ENCODE measurements at places on chromosomes 3 and 15. TPM values are rescaled to one million over a fixed set of nuclear protein-coding genes. Genes with fewer than 3 reads are reported as not detected.

DNA sequence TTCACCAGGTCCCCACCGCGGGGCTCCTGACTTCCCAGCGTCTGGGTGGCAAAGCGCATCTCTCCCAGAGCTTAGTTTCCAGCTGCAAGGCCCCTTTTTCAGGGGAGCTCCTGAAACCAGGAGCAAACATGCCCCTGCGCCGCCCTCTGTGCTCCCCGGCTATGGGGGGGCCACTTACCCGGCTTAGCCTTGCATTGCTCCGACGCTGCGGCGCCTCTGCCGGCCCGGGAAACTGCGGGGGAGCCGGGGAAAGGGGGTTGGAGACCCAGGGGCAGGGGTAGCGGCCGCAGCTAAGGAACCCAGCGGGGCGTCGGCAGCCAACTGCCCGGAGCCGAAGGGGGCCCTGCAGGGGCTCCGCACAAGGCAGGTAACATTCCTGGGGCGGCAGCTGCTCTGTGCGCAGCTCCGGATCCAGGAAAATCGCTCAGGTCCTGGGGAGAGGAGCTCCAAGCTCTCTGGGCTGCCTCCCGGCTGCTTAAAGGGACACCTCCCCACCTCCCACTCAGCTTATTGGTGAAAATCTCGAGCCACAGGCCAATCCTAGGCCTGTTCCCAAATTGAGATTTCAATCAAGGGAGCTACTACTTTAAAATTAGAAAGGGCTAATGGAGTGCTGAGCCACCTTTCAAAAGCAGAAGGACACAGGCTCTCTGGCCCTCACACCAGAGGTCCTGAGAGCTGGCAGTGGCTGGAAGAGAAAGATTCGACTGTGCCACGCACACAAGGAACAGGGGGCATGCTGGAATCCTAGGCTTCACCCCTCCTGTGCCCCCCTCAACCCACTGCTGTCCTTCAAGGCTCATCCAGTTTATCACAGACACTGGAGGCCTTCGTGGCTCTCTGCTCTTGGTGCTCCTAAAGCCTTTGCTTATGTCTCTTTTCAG, 42.7 kb upstream of the PRICKLE2 start:
- no peak overlapping the region for H3K27ac ChIP-seq
- no peak overlapping the region for H3K4me3 ChIP-seq
- H3K36me3 ChIP-seq: no peaks in the 10 kb centered on the region
- no peaks in the 10 kb centered on the region for H3K27me3 ChIP-seq
- DNase-seq: no peak
- H3K4me1 ChIP-seq: no peaks in the 10 kb centered on the region

DNA sequence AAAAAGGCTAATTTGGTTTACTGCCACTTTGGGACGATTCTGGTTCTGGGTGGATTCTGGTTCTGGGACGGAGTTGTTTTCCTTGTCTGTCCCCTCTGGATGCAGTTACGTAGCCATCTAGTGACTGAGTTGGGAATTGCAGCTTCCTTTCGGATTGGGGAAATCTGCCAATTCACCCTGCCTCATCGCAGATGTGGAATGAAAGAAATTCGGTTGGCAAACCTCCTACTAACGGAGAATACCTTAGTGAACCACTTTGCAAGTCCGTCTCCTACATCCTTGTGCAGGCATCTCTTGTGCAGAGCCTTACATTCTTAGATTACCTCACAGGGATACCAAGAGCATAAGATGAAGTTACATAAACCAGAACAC, 31.5 kb upstream of the AP4E1 start:
- H3K4me3 ChIP-seq: peak overlapping the region; percentile 64
- no peaks in the 10 kb centered on the region for H3K36me3 ChIP-seq
- H3K27me3 ChIP-seq: no peaks in the 10 kb centered on the region
- no peak overlapping the region for H3K27ac ChIP-seq
- peaks cover 32% of the 10 kb centered on the region for H3K4me1 ChIP-seq

PLIN1 gene
- total RNA-seq: not detected

DNA sequence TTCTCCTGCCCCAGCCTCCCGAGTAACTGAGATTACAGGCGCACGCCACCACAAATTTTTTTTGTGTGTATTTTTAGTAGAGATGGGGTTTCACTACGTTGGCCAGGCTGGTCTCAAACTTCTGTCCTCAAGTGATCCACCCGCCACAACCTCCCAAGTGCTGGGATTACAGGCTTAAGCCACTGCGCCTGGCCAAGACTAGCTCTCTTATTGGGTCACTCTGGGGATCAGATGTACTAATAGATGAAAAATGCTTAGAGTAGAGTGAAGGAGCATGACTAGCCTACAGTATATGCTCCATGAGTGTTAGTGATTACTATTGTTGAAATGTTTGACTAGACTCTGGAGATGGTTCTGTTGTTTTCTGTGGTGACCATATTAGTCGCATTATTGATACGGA, 21.8 kb downstream of the RARB start:
- no peaks in the 10 kb centered on the region for H3K36me3 ChIP-seq
- DNase-seq: no peak
- no peak overlapping the region for H3K27ac ChIP-seq
- no peaks in the 10 kb centered on the region for H3K4me1 ChIP-seq

DNA sequence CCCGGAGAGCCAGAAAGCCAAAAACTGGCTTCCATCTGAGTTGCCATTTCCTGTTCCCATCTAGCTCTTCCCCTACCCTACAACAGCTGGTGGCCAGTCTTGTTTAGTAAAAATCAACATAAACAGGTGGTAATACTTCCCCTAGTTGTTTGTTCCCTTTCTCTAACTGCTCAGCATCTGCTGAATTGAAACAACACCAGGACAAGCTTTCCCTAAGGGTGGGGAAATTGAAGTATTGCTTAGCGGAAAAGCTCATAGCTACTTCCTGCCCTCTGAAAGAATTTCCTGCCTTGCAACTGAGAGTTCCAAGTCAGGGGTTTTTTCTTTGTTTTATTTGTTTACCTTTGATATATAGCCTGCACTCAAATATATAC, 66.8 kb downstream of the HMG20A start:
- H3K27me3 ChIP-seq: no peaks in the 10 kb centered on the region
- no peak overlapping the region for H3K4me3 ChIP-seq

- no peak overlapping the region for H3K27ac ChIP-seq
- no peaks in the 10 kb centered on the region for H3K27me3 ChIP-seq
- no peak for DNase-seq
- no peaks in the 10 kb centered on the region for H3K4me1 ChIP-seq
- no peak overlapping the region for H3K4me3 ChIP-seq
- H3K36me3 ChIP-seq: no peaks in the 10 kb centered on the region
Measured at GRCh38 chr3:13217736-13218540, 144.7 kb upstream of the IQSEC1 start.

GRCh38 chr15:48052946-48053345, 67.8 kb upstream of the SLC24A5 start:
- no peaks in the 10 kb centered on the region for H3K36me3 ChIP-seq
- no peak for DNase-seq
- H3K27me3 ChIP-seq: no peaks in the 10 kb centered on the region
- no peaks in the 10 kb centered on the region for H3K4me1 ChIP-seq
- no peak overlapping the region for H3K4me3 ChIP-seq

HES1 gene
- total RNA-seq: 20.2 TPM

GRCh38 chr3:184565421-184566211, 4.0 kb downstream of the EPHB3 start:
- DNase-seq: no peak
- no peaks in the 10 kb centered on the region for H3K36me3 ChIP-seq
- no peaks in the 10 kb centered on the region for H3K27me3 ChIP-seq
- no peak overlapping the region for H3K27ac ChIP-seq
- H3K4me3 ChIP-seq: no peak overlapping the region
